ENCODE measurements at places on chromosomes 16 and 17. TPM values are rescaled to one million over a fixed set of nuclear protein-coding genes. Genes with fewer than 3 reads are reported as not detected.

DNA sequence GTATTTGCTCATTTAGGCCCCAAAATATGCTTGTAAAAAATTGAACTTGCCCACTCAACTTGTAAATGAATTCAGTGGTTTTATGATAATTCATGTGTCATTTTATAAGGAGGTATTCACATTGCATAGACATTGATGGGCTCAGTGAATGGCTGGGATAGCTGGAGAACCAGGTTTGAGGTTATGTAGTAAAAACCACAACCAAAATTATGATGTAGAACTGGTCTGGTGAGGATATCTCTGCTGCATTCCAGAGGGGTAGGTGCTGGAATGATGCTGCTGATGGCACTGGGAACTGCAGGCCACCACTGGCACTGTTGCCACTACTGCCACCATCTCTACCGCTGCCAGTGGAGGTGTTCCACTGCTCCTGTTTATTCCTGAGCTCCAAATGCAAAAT, 21.5 kb upstream of the RABEP1 start:
- peak; percentile 68 for DNase-seq

- no peak for DNase-seq
Measured at GRCh38 chr16:27353853-27354252, 40.1 kb downstream of the IL4R start.

DNA sequence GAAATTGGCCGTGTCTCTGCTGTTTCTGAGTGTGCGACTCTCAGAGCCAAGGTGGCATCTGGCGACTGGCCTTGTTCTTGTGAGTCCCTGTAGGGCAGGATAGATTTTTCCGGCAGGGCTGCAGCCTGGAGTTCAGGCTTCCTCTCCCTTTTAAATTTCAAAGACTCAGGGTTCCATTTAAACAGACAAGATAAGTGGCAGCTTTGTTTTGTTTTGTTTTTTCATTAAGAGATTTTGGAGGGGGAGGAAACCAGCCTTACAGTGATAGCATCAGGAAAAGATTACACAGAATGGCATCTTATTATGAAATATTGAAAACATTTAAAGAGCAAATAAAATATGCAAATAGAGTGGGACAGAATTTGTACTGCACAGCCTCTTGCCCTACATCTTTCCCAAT, 151.3 kb downstream of the RPTOR start:
- no peak for DNase-seq

Gene KRTAP4-5
- total RNA-seq: not detected

Data from M059J (cell line).